ENCODE measurements at places on chromosomes 12 and 14. TPM values are rescaled to one million over a fixed set of nuclear protein-coding genes. Genes with fewer than 3 reads are reported as not detected.
A peak's percentile ranks its signal among the peaks of the same experiment; 100 is the strongest.

CD69 gene
- 84.8 TPM for total RNA-seq

TAS2R20 gene
- total RNA-seq, result 8.8 TPM

SLC35F4 gene
- total RNA-seq, result not detected

LMO3 gene
- 0.51 TPM for total RNA-seq

GLS2 gene
- total RNA-seq, result 0.83 TPM

DNA sequence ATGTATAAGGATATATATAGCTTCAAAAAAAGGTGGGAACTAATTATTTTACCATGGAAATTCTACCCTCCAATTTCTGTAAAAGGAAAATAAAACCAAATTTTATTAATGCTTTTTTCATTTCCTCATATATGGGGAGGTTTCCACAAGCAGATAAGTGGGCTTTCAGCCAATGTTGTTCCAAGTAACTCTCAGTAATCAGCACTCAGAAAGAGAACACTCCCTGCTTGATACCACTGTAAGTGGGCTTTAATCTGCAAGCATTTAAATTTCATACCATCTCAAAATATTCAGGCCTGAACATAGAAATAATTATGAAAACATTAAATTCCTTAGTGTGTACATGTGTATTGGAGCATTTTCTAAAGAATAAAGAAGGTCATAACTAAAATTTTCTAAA is 827.6 kb downstream of the C12orf50 start:
- no peak overlapping the region for H3K27ac ChIP-seq
- H3K36me3 ChIP-seq, result no peaks in the 10 kb centered on the region
- H3K27me3 ChIP-seq, result no peaks in the 10 kb centered on the region
- no peaks in the 10 kb centered on the region for H3K4me1 ChIP-seq
- no peak overlapping the region for H3K4me3 ChIP-seq

GRCh38 chr12:49588721-49589516 is 16.5 kb downstream of the FAM186B start:
- no peak overlapping the region for H3K27ac ChIP-seq
- H3K36me3 ChIP-seq, result peaks cover 36% of the 10 kb centered on the region
- no peaks in the 10 kb centered on the region for H3K27me3 ChIP-seq
- H3K4me3 ChIP-seq, result no peak overlapping the region

GRCh38 chr12:47754126-47754525 is 4.6 kb downstream of the RAPGEF3 start:
- no peak overlapping the region for H3K4me3 ChIP-seq
- no peak for DNase-seq
- peak overlapping the region; percentile 83 for H3K27ac ChIP-seq
- peaks cover 29% of the 10 kb centered on the region for H3K4me1 ChIP-seq

DNA sequence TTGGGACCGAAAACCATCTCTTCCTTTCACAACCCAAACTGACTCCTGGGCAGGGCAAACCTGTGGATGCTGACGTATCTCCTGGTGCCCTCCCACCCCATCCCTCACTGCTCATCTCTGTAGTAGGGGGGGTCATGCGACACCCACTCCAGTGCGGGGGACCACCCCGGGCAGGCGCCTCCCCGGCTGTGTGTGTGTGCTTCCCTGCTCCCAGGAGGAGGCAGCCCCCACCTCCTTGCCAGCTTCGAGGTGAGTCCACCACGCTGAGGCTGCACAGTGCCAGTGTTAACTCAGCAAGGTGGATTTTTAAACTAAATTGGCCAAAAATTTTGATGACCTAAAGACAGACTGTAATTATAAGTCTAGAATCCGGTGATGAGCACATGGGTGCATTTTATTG is 46.2 kb upstream of the BEGAIN start:
- no peaks in the 10 kb centered on the region for H3K4me1 ChIP-seq
- H3K27ac ChIP-seq, result no peak overlapping the region
- peaks cover 1% of the 10 kb centered on the region for H3K27me3 ChIP-seq
- no peak overlapping the region for H3K4me3 ChIP-seq
- DNase-seq, result peak; percentile 58
- H3K36me3 ChIP-seq, result no peaks in the 10 kb centered on the region

GRCh38 chr14:89797148-89797547 is 157.4 kb downstream of the EFCAB11 start:
- H3K27ac ChIP-seq, result no peak overlapping the region
- no peak for DNase-seq
- H3K36me3 ChIP-seq, result no peaks in the 10 kb centered on the region
- H3K4me1 ChIP-seq, result no peaks in the 10 kb centered on the region
- no peak overlapping the region for H3K4me3 ChIP-seq
- no peaks in the 10 kb centered on the region for H3K27me3 ChIP-seq

- no peak overlapping the region for H3K4me3 ChIP-seq
- no peaks in the 10 kb centered on the region for H3K27me3 ChIP-seq
- no peak overlapping the region for H3K27ac ChIP-seq
- H3K4me1 ChIP-seq, result no peaks in the 10 kb centered on the region
- H3K36me3 ChIP-seq, result no peaks in the 10 kb centered on the region
- peak; percentile 93 for DNase-seq
Observed at GRCh38 chr14:106605548-106606448, 1079.4 kb downstream of the TMEM121 start.
